Hepatocyte (in vitro differentiated cells): ENCODE measurements at places on chromosomes 16 and 17. TPM values are rescaled to one million over a fixed set of nuclear protein-coding genes. Genes with fewer than 3 reads are reported as not detected.

The PRRT2 gene
- total RNA-seq = 7.0 and 8.0 TPM in 2 replicates

The RDM1 gene
- total RNA-seq = 0.80 and 0.87 TPM in 2 replicates

The GRAP gene
- 1.3 TPM in 1 of 2 replicates, not detected in the other for total RNA-seq

The CCDC40 gene
- 2.2 and 3.0 TPM in 2 replicates for total RNA-seq

The MRC2 gene
- 58.4 and 104 TPM in 2 replicates for total RNA-seq

The CTF1 gene
- 1.1 and 1.7 TPM in 2 replicates for total RNA-seq

The EXOC3L1 gene
- 0.33 and 3.3 TPM in 2 replicates for total RNA-seq

The KRT28 gene
- total RNA-seq = not detected in 2 replicates

The CD79B gene
- total RNA-seq = 0.57 TPM in 1 of 2 replicates, not detected in the other

The OTOP2 gene
- 0.16 and 1.1 TPM in 2 replicates for total RNA-seq

The AKTIP gene
- 29.5 and 43.7 TPM in 2 replicates for total RNA-seq

The GNGT2 gene
- 0.96 TPM in 1 of 2 replicates, not detected in the other for total RNA-seq

The STAT3 gene
- 154 and 163 TPM in 2 replicates for total RNA-seq

The GPR179 gene
- total RNA-seq = 0.03 and 0.08 TPM in 2 replicates

The RAB11FIP4 gene
- total RNA-seq = 35.6 and 36.7 TPM in 2 replicates

The BCL6B gene
- 0.53 and 1.1 TPM in 2 replicates for total RNA-seq

The LYRM9 gene
- total RNA-seq = 9.0 and 12.2 TPM in 2 replicates

The KRT33B gene
- not detected in 2 replicates for total RNA-seq

The NPIPA3 gene
- 0.30 and 0.88 TPM in 2 replicates for total RNA-seq

The KRT39 gene
- 1.0 TPM in 1 of 2 replicates, not detected in the other for total RNA-seq

The TAT gene
- total RNA-seq = 3.9 and 4.2 TPM in 2 replicates

The LRRC75A gene
- total RNA-seq = 15.0 and 18.0 TPM in 2 replicates

The MYL11 gene
- 4.0 TPM in 1 of 2 replicates, not detected in the other for total RNA-seq

The PSMB10 gene
- total RNA-seq = 13.7 and 27.8 TPM in 2 replicates

The CACNG3 gene
- total RNA-seq = not detected in 2 replicates

The BCO1 gene
- 2.0 and 2.4 TPM in 2 replicates for total RNA-seq

The DHRS7C gene
- total RNA-seq = 1.2 TPM in 1 of 2 replicates, not detected in the other

The MT1A gene
- not detected in 2 replicates for total RNA-seq

The C16orf92 gene
- not detected in 2 replicates for total RNA-seq

The RHOT2 gene
- 41.8 and 63.2 TPM in 2 replicates for total RNA-seq

The CDRT15L2 gene
- total RNA-seq = not detected in 2 replicates

The SLC5A11 gene
- 1.2 and 2.2 TPM in 2 replicates for total RNA-seq

The MYOCD gene
- total RNA-seq = 7.8 and 8.4 TPM in 2 replicates
